Stimulated activated CD4-positive, alpha-beta T cell treated with anti-CD3 and anti-CD28 coated beads, TNF-alpha, amount 100 ng/mL, for 4 hours (primary cell): ENCODE measurements at places on chromosomes 13 and 19.

GRCh38 chr13:33258808-33259193 lies 26.8 kb downstream of the STARD13 start:
- no peak for DNase-seq

DNA sequence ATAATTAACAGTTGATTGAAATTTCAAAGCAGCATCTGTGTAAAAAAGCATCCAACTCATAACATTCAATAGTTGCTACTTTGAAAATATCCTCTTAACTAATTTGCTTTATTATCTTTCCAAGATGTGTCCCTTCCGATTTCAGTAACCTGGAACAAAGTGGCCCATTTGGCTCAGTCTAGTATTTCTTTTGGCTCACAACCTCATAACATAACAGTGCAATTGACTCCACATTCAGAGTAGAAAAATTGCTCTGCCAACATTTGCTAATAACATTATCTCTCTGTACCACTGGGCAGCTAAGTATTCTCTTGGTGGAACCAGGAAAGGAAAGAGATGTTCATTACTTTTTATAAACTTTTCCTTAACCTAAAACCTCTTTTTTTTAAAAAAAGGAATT lies 571.1 kb upstream of the ARGLU1 start:
- DNase-seq: no peak

DNA sequence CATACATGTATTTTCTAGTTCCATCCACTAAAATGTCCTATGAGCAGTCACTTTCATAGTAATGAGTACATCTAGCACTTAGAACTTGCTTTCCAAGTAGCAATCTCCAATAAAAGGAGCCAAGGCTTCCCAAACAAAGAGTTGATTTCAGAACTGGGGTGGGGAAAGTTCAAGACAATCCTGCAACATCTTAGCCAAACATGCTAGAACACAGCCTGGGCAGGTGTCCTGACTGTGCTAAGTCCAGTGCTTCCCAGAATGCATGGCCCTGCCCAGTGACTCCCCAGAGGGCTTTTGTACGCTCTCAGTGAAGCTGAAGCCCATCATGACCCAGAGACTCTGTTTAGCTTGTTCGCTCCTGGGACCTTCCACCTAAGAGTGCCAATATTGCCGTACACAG lies 106.7 kb upstream of the UBAC2 start:
- DNase-seq: no peak

- no peak for DNase-seq
Measured at GRCh38 chr19:33440241-33440640, 66.7 kb downstream of the CEBPG start.

- no peak for DNase-seq
Measured at GRCh38 chr13:52359534-52359933, 46.4 kb downstream of the THSD1 start.

- no peak for DNase-seq
Measured at GRCh38 chr19:39315933-39316332, 4.7 kb downstream of the LRFN1 start.

DNA sequence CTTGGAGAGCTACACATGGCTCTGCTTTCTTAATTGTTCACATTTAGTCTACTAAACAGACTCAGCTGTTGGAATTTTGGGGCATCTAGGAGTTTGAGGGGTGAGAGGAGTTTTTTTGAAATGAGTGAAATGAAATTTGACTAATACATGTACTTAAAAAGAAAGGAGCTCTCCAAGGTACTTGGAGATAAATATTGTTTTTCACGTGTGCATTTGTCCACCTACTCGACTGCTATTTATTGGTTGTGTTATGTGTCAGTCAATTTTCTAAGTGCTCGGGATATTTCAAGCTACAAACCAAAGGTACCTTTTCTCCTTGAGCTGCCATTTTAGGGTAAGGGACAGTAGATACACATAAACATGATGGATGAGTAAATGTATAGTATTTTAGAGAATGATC lies 697.0 kb downstream of the LIG4 start:
- no peak for DNase-seq

DNA sequence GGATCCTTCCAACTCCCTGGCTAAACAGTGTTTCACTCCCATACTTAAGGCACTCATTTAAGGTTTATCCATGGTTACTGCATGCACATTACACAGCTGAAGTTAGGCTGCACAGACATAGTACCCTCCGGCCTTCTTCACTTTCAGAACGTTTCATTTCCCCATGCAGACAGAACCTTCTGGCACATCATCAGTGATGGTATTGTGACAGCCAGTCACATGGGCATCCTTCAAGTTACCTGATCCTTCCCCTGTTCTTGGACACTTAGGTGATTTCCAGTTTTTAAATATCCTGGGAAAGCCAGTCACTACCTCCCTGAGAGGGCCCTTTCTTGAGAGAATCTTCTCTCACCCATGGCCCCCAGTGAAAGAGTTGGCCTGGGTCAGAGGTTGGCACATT lies 9.1 kb downstream of the SMIM7 start:
- no peak for DNase-seq

DNA sequence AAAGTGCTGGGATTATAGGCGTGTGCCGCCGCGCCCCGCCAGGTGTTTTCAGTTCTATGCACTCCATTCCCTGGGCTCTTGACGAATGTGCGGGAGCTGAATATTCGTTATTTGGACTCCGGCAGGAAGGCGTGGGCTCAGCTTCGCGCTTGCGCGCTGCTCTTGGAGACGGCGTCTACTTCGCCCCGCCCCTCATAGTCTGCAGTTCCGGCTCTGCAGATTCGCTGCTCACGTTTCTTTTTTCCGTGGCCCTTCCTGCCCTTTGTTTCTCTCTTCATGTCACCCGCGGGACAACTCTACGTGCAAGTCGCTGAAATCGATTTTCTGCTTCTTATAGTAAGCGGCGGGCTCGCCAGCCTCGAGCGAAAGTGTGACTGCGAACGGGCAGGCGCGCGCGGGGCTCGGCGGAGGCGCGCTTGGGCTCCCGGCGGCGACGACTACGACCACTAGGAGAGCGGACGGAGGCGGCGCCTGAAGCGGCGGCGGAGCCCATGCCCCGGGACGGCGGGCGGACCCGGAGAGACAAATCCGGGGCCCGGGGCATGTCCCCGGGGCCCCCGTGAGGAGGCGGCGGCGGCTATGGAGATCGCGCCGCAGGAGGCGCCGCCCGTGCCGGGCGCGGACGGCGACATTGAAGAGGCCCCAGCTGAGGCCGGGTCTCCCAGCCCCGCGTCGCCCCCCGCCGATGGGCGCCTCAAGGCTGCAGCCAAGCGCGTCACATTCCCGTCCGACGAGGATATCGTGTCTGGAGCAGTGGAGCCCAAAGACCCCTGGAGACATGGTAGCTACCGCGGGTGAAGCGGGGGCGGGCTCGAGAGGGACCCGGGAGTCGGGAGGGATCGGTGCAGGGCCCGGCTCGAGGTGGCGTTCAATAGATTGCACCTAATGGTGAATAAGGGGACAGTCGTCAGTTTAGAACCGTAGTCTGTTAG lies at the start of gene PPP1R37:
PPP1R37 (plus strand) TSS at position 433 of the 932 bp plus-strand sequence; CDS start at position 580, 147 bp downstream.
- peak; percentile 83 for DNase-seq

GRCh38 chr19:10881403-10882107 lies 10.2 kb downstream of the CARM1 start:
- DNase-seq: no peak

DNA sequence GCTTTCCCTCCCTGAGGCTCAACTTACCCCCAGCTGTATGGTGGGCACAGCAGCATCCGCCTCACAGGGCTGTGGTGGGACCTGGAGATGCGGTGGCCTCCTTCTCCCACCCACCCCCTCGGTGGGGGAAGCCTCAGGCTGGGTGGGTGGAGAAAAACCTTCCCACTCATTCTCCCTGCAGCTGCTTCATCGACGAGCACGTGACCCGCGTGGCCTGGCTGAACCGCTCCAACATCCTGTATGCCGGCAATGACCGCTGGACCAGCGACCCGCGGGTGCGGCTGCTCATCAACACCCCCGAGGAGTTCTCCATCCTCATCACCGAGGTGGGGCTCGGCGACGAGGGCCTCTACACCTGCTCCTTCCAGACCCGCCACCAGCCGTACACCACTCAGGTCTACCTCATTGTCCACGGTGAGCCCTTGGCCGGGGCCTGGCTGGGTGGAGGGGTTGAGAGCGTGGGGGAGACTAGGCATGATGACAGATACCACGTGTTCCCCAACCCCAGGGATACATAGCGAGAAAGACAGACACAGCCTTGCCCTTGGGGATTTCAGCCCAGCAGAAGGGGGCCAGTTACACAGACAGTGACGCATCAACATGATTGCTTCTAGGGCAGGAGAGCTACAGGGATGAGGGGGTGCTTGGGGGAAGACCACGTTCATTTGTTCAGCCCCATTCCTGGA lies 12.2 kb downstream of the IGLON5 start:
- DNase-seq: no peak

DNA sequence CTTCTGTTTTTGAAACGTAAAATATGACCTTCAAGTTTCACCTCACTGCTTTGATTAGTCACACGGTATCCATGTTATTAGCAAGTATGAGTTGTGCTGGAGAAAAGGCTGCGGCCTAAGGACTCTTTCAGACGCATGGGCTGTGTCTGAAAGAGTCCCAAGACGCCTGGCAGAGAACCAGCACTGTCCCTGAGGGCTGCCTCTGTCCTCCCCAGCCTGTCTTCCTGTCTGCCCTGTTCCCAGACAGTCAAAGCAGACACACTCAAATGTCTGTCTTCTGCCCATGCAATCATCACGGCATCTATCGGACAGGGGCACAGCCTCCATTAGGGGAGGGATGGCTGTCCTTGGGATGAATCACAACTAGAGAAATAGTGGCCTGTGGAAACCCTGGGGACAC lies 65.5 kb downstream of the DPY19L3 start:
- no peak for DNase-seq

GRCh38 chr13:42348576-42348975 lies 76.6 kb downstream of the AKAP11 start:
- no peak for DNase-seq

GRCh38 chr19:12792051-12792852 lies 966 bp downstream of the JUNB start:
- DNase-seq: peak; percentile 66

DNA sequence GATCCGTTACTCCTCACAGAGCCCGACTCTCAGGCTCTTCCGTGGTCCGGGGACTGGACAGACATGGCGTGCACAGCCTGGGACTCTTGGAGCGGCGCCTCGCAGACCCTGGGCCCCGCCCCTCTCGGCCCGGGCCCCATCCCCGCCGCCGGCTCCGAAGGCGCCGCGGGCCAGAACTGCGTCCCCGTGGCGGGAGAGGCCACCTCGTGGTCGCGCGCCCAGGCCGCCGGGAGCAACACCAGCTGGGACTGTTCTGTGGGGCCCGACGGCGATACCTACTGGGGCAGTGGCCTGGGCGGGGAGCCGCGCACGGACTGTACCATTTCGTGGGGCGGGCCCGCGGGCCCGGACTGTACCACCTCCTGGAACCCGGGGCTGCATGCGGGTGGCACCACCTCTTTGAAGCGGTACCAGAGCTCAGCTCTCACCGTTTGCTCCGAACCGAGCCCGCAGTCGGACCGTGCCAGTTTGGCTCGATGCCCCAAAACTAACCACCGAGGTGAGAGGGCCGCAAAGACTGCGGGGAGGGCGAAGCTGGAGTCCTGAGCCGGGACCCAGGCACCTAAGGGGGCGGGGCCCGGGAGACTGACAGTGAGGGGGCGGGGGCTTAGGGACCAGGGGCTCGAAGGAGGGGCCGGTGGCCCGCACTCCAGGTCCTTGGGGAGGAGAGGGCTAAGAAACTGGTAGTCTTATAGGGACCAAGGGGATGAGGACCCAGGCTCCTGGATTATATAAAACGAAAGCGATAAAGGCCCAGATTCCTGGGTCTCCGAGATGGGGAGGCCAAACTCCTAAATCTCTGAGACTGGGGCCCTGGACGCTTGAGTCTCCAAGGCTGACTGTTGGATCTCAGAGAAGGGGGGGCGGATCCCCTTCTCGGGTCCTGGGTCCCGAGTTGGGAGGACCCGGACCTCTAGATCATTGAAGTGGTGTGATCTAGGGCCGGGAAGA lies 2.0 kb downstream of the ETV2 start:
- peak; percentile 64 for DNase-seq

- DNase-seq: no peak
Measured at GRCh38 chr19:47375694-47376588, 26.8 kb downstream of the DHX34 start.

GRCh38 chr19:15357906-15358305 lies 21.7 kb downstream of the AKAP8 start:
- DNase-seq: no peak
